Stimulated activated CD8-positive, alpha-beta memory T cell treated with anti-CD3 and anti-CD28 coated beads, Interleukin-7, amount 100 ng/mL, for 24 hours (primary cell): ENCODE measurements at places on chromosomes 2 and 18.

- no peak for DNase-seq
These were observed 20.3 kb downstream of the RAB3GAP1 start for GRCh38 chr2:135072125-135072997.

DNA sequence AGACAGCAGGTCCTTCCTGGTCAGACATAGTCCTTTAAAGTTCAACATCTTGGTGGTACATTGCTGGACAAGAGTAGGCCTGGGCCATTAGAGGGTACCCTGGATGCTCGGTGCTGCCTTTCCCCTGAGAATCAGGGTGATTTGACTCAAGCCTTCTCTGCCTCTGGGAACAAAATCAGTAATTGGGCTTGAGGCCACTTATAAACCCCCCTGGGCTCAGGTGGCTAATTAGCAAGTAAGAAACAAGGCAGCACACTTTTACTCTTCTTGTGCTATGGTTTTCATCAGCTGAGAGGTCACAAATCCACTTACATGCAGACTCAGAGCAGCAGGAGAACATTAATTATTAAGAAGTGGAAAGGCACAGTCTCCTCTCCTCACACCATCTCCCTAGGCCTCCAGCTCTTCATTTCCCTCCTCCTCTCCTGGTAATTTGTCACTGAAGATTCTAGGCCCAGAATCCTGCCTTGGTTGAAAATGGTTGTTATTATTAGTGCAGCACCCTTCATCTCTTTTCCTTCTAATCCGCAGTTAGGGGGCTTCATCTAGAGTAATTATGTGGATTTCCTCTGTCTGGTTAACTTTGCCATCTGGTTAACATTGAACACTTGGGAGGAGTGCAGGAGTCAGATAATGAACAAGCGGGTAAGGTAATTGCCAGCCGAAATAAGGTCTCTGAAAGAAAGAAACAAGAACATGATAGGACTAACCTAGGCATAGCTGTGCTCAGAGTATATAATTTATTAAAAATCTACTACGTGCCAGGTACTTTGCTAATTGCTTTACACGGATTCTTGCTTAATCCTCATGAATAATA is 29.7 kb upstream of the CASP10 start:
- DNase-seq = no peak

DNA sequence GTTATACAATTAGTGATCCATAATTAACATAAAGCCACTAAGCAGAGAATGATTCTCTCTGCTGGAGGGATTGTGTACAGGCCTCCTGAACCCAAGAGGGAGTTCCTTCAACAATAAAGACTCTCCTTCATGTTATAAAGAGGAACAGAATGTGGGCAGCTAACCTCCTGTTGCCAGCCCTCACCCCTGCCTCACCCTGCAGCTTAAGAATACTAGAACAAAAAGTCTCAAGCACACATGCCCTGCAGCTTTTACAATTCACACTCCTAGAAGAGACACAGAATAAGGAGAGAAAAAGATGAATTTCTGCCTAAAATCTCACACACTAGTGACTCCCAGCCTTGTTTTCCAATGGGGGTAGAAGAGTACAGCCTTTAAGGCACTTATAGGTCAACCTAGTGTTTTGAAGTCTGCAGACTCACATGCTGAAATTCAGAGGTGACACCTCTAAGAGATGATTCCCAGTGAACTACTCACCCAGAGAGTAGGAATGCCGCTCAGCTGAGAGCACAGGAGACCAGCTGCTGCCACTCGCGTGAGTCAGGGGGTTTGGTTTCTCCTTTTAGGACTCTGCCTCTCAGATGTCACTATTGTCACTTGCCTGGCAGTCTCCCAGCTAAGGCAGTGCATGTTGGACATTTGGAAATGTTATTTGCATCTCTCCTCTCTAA is 32.5 kb upstream of the IL1RL1 start:
- DNase-seq = no peak

DNA sequence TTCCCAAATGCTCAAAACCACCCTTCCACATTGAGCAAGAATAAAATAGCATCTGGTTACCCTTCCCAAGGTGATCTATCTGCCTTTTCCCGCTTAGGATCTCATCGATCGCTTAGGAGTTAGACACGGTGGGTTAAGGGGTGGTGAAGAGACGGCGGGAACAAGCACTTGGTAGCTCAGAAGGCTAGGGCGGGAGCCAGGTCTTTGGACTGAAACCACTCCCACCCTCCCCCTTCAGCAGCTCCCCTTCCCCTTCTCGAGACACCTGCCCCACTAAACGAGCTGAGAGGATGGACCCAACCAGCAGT is 513 bp downstream of the THOC1 start:
- DNase-seq = no peak

- no peak for DNase-seq
These were observed 78.6 kb downstream of the SCG2 start for GRCh38 chr2:223523551-223524001.

- DNase-seq = no peak
These were observed 1.3 kb upstream of the ANKRD12 start for GRCh38 chr18:9135081-9135911.

GRCh38 chr2:74873012-74873665 is 39.2 kb downstream of the HK2 start:
- DNase-seq = no peak

GRCh38 chr2:237731663-237732062 is 66.9 kb upstream of the RBM44 start:
- DNase-seq = no peak

- no peak for DNase-seq
These were observed 95.7 kb downstream of the TPGS2 start for GRCh38 chr18:36733150-36733549.

DNA sequence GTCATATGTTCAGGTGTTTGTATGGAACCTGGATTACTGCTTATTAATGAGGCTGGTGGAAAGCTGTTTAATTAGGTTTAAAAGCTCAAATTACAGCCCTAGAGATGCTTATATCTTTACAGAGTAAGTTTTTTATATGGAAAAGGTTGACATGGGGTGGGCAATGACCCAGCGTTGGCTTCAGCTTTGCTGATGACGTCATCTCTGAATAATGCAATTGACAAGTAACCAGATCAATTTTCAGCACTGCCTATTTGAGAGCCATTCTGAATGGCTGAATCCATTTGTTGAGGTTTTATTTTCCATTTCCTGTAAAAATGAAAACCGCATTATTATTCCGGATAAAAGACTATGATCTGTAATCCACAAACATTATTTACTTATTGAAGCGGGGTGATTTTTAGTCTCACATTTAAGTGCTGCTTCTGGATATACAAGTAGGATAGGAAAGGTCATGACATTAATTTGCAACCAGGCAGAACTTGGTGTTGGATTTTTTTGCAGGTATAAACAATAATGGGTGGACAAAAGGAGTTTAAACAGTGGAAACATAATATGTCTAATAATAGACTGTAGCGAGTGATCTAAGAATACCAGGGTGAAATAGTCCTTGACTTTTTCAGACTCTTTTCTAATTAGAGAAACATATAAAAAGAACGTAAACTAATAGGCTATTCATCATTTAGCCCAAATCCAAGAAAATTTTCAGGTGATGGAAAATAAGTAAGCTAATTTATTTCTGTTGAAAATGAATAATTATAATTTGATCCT is 2.7 kb downstream of the PPP1R1C start:
- DNase-seq = no peak

DNA sequence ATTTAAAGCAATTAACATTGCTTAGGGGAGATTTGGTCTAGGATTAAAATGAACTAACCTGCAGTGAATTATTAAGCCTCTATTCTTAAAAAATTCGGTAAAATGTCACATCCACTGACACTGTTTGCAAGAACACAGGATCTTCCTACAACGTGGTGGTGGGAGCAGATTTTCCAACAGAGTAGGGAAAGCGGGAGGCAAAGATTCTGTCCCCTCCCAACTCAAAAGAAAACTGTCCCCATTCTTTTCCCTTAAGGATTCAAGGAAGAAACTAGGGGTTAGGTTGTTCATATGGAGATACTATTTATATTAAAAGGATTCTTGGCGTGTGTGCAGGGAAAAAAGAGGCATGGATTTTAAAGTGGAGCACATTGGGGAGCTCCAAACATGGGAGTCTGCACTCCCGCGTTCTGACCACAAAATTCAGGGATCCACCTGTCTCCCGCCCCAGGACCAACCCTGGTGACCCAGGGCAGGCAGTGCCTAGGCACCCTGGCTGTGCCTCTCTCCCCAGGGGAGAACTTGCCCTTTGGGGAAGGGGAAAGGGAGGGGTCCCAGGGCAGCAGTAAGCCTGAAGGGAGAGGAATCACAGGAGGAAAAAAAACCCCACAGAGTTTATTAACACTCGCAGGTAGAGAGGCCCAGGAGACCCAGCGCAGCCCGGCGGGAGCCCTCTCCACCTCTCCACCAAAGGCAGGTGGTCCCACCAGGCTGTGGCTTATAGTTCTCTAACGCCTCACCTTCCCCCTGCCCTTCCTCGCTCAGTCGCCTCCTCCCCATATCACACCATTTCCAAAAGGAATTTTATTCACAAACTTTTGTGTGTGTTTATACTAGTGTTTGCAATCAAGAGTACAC is 2.3 kb downstream of the PTGR3 start:
- DNase-seq = no peak

DNA sequence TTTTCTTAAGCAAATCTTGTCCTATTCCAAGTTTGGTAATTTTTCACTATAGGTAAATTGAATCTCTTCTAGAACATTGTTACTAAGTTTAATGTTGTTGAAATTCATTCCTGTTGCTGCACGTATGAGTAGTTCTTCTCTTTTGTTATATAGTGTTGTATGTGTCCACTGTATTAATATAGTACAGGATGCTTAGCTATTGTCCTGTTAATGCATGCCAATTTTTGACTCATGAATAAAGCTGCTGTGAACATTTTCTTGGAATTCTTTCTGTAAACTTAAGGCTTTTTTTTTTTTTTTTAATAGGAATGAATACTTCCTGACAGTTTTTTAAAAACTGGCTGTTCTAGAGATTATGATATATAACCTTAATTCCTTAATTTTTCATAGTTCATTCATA is 326.9 kb downstream of the SLC4A3 start:
- DNase-seq = no peak

GRCh38 chr2:237485304-237485703 is 1.7 kb upstream of the MLPH start:
- DNase-seq = no peak

- peak; percentile 12 for DNase-seq
These were observed at the start of gene MTA3 for GRCh38 chr2:42568401-42569115. TSS of gene MTA3 (plus strand) at chr2:42568632. CDS start at chr2:42568746, 114 bp downstream.

GRCh38 chr18:33596178-33596854 is 18.3 kb downstream of the ASXL3 start:
- DNase-seq = no peak
